ENCODE measurements at places on chromosomes 2 and 18. TPM values are rescaled to one million over a fixed set of nuclear protein-coding genes. Genes with fewer than 3 reads are reported as not detected.

EMILIN1 gene
- 41.0 TPM for total RNA-seq

ILKAP gene
- total RNA-seq, result 31.8 TPM

DNA sequence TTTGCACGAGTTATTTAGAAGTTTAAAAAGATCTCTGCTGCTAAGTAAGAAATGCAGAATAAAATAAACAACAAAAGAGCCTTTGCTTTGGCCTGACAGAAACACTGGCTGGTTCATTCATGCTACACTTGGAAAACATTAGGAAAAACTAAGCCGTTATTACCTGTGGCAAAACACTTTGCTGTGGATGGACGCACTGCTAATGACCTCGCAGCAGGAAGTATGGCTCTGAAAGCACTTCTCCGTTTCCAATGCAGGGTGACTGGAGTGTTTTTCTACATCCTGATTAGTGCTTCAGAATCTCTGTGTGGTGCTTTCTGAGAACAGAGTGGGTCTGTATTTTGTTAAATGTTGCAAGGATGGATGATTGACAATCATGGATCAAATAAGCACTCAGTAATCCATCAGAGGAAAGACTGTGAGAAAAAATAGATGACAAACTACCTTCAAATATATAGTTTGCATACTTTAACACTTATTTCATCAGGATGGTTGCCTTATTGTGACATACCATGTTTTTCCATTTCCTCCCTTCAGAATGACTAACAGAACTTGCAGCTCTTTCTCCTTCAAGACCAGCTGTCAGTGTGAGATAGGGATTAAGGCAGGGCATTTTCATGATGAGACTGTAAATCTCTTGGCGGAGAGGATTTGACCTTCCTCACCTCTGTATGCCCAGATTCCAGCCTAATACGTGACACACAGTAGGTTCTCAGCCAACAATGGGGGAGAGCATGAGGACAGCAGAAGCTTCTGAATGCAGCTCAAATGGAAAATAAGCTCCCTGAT lies 38.0 kb downstream of the LINC00305 start:
- no peaks in the 10 kb centered on the region for H3K4me1 ChIP-seq
- H3K27ac ChIP-seq, result no peak overlapping the region
- no peaks in the 10 kb centered on the region for H3K36me3 ChIP-seq
- no peak for DNase-seq

CTDSP1 gene
- 197 TPM for total RNA-seq

GRCh38 chr2:119326938-119327337 lies 39.7 kb downstream of the C2orf76 start:
- H3K27me3 ChIP-seq, result no peaks in the 10 kb centered on the region
- no peaks in the 10 kb centered on the region for H3K36me3 ChIP-seq
- no peak overlapping the region for H3K4me3 ChIP-seq
- H3K4me1 ChIP-seq, result peaks cover 7% of the 10 kb centered on the region

DNA sequence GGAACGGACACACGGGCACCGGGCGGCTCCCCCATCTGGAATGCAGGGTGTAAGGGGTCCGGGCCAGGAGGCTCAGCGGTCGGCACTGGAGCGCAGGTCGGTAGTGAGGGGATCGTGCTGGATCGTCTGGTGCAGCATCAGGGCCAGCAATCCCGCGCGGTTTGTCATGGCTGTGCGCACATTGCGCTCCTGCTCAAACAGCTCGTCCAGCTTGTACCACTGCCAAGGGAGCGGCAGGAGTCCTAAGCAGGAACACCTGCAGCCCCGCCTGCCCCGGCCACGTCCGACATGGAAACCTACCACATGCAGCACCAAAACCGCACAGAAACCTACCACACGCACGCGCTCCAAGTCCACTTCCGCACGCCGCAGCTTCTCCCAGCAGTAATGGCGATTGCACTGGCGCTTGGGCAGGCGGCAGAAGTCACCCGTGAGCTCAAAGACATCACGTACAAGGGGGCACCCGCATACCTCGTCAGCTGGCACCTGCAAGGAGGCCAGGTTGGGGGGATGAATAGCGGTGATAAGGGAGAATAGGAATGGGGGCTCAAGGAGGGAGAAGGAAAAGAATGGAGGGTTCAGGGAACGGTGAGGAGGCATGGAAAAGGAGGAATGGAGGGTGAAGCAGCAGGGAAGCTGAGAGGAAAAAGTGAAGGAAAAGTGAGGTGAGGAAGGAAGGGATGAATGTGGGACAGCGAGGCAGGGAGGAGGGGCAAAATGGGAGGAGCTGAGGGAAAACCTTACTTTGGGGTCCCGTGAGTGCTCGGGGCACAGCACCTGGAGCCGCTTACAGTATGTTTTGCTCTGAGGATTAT lies 1.4 kb upstream of the MBD1 start:
- peaks cover 35% of the 10 kb centered on the region for H3K4me1 ChIP-seq
- H3K4me3 ChIP-seq, result peak overlapping the region; percentile 81
- H3K27ac ChIP-seq, result no peak overlapping the region

NXPH2 gene
- total RNA-seq, result not detected

SEMA4F gene
- 4.4 TPM for total RNA-seq

DNA sequence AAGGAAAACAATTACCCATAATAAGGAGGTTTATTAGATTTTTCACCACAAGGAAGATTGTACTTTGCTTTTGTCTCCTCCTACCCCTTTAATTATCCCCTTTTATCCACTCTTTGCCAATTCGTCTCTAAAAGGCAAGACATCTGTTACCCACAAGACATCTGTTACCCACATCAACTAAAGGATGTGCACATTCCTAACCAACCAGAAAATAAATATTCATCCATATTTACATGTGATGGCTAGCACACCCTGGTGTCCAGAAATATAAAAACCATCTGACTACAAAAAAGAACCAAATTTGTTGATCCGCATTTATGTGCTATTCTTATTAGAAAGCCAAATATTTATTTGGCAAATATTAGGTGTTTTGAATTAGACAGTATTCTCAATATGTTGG lies 35.7 kb downstream of the ACVR1C start:
- H3K27me3 ChIP-seq, result peaks cover 8% of the 10 kb centered on the region
- H3K27ac ChIP-seq, result no peak overlapping the region
- H3K4me3 ChIP-seq, result no peak overlapping the region
- no peaks in the 10 kb centered on the region for H3K4me1 ChIP-seq
- H3K36me3 ChIP-seq, result no peaks in the 10 kb centered on the region

- H3K4me3 ChIP-seq, result no peak overlapping the region
- no peaks in the 10 kb centered on the region for H3K36me3 ChIP-seq
- no peaks in the 10 kb centered on the region for H3K27me3 ChIP-seq
- H3K27ac ChIP-seq, result no peak overlapping the region
- no peak for DNase-seq
Observed at GRCh38 chr2:179460181-179460929, 195.7 kb upstream of the SESTD1 start.

DNA sequence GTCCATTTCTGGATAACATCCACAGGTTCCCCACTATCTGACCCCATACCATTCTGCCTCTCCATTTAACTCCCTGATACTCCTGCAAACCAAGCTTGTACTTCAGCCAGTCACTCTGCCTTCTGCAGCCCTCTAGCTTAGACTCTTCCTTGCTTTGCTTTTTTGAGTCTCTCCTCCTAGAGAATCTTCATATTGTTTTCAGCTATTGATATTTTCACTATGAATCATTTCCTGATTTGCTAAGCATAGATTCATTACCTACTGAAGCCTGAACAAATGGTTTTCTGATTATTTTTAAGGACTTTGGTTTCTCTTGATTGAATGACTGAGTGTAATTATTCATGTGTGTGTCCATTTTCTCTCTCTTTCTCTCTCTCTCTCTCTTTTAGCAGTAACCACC lies 2102.3 kb upstream of the CELF4 start:
- no peaks in the 10 kb centered on the region for H3K36me3 ChIP-seq
- no peak overlapping the region for H3K4me3 ChIP-seq
- H3K4me1 ChIP-seq, result no peaks in the 10 kb centered on the region
- H3K27me3 ChIP-seq, result no peaks in the 10 kb centered on the region

DNA sequence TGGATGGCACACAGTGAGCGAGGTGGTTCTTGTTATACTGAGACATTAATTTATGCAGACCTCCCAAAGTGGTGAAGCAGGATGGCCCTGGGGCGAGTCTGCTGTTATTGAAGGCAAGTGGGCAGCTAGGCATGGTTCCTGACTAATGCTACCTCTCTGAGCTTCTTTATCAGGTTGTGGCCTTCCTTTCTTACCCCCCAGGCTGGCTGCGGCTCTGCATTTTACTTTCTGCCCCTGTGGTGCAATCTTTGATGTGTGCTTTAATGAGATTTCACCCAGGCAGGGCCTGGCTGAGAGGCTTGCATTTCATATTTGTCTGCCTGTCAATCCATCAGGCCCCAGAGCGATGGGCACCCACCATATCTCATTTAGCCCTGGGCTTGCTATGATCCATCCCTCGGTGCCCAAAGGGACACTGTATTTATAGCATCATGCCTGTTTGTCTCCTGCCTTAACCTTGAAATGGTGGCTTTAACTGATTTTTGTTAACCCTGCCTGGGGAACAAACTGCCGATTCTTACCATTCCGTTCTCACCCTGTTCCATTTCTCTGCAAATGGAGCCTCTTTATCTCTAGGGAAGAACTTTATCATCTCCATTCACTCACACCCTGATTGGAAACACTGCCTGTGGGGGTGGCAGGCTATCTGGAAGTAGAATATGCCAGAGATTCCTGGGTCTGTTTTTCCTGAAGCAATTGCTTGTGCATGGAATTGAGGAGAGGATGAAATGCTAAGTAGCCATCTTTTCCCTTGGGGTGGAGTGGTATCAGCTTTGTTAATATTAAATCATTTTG lies 316.2 kb upstream of the THSD7B start:
- no peaks in the 10 kb centered on the region for H3K27me3 ChIP-seq
- H3K27ac ChIP-seq, result no peak overlapping the region
- no peaks in the 10 kb centered on the region for H3K36me3 ChIP-seq
- H3K4me3 ChIP-seq, result no peak overlapping the region

GRCh38 chr2:238710032-238710735 lies 137.7 kb upstream of the TWIST2 start:
- no peak for DNase-seq
- H3K4me3 ChIP-seq, result no peak overlapping the region
- H3K4me1 ChIP-seq, result no peaks in the 10 kb centered on the region
- peak overlapping the region; percentile 57 for H3K27ac ChIP-seq

DNA sequence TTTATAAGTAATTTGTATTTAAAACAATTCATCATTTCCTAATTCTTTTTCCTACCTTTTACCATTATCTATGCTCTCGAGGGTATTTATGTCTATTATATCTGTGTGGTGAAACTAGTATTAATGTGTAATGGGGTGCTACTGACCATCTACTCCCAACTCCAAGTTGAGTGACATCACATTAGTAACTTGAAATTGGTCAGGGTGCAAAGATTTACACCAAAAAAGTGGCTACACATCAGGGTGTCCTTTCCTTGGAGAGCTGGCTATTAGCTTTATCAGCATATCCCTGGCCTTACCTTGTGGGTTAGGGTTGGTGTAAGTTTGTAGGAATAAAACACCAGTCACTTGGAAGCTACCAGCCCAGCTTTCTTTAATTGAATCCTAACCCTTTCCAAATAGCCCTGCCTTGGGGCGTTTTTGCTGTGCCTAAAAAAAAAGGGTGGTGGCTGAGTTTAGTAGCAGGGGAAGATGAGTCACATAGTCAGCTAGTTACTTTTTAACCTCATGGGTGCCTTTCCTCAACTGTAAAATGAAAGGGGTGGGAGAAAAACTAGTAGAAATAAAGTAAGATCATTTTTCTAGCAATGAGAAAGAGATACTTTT lies 14.0 kb downstream of the ANXA4 start:
- peak overlapping the region; percentile 72 for H3K27ac ChIP-seq
- H3K4me3 ChIP-seq, result no peak overlapping the region
- H3K4me1 ChIP-seq, result peaks cover 28% of the 10 kb centered on the region

DNA sequence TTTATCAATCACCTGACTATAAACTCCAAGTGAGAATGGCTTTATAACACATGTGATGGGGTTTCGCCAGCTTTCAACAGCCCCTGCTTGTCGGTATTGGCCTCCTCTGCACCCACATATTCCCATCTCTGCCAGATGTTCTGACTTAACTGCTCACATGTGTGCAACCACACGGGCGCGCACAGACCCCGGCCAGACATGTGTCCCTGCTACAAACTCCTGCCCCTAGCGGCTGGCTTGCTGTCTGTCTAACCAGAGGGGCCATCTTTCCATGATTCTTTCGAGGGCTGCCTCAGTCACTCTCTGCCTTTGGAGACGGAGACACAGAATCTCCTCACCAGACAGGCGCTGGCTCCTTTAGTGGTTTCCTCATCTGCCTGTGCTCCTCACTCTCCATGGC lies 15.3 kb downstream of the STON1 start:
- no peaks in the 10 kb centered on the region for H3K36me3 ChIP-seq
- no peak overlapping the region for H3K4me3 ChIP-seq
- no peak overlapping the region for H3K27ac ChIP-seq
- no peak for DNase-seq
- H3K4me1 ChIP-seq, result no peaks in the 10 kb centered on the region
- no peaks in the 10 kb centered on the region for H3K27me3 ChIP-seq

GRCh38 chr18:22731398-22731797 lies 201.7 kb upstream of the RBBP8 start:
- no peaks in the 10 kb centered on the region for H3K27me3 ChIP-seq
- H3K27ac ChIP-seq, result no peak overlapping the region
- H3K4me3 ChIP-seq, result no peak overlapping the region
- no peaks in the 10 kb centered on the region for H3K4me1 ChIP-seq
- H3K36me3 ChIP-seq, result no peaks in the 10 kb centered on the region
- DNase-seq, result no peak

DNA sequence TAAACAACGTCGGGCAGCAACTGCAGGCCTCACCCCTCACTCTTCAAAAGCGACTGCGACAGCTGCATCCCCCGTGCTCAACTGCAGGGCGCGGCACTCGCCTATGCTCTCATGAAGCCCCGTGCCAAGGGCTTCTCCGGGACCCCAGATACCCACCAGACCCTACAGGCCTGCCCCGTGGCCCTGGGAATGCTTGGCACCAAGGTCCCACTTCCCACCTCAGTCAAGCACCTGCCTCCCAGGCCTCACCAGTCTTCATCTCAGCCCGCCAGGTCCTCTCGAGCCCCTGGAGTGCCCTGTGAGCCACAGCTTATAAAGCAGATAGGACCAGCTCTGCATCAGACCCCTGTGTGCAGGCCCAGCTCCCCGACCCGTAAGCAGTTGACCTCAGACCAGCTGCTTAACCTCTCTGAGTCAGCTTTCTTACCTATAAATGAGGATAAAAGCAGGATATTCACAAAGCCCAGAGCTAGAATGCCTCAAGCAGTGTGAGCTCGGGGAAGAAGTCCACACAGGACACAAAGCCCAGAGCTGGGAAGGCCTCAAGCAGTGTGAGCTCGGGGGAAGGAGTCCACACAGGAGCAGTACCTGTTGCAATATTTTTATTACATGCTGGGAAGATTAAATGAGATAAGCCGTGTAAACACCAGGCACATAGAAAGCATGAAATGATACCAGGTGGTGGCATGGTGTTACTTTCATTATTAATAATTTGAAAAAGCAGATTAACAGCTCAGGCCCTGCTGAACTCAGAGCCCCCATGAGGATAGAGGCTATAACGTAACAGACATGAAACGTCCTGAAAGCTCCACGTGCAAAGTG lies 96.9 kb downstream of the HDAC4 start:
- H3K27ac ChIP-seq, result peak overlapping the region; percentile 87
- peak; percentile 18 for DNase-seq
- no peaks in the 10 kb centered on the region for H3K27me3 ChIP-seq
- H3K4me3 ChIP-seq, result no peak overlapping the region
- no peaks in the 10 kb centered on the region for H3K36me3 ChIP-seq
- peaks cover 54% of the 10 kb centered on the region for H3K4me1 ChIP-seq

All from transverse colon (tissue), 4 donors.